ENCODE measurements at places on chromosomes 4 and X.

DNA sequence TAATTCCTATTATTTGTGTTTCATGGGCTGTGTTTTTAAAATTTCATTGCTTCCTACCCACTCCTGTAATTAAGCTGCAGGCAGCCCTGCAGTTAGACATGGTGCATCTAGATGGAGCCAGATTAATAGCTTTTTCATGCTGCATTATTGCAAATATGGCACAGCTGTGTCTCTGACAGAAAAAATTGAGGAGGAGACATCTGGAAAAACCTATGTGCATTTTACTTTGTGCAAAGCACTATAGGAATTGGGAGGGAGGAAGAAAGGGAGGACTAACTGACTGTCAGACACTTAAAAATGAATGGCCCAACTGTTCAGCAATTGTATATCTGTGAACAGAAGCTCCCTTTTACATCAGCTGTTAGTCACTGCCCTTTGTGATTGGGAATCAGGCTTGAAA lies 8.1 kb upstream of the RPGR start:
- DNase-seq: peak; percentile 32

GRCh38 chrX:46637938-46638337 lies 64.4 kb downstream of the CHST7 start:
- DNase-seq: no peak

DNA sequence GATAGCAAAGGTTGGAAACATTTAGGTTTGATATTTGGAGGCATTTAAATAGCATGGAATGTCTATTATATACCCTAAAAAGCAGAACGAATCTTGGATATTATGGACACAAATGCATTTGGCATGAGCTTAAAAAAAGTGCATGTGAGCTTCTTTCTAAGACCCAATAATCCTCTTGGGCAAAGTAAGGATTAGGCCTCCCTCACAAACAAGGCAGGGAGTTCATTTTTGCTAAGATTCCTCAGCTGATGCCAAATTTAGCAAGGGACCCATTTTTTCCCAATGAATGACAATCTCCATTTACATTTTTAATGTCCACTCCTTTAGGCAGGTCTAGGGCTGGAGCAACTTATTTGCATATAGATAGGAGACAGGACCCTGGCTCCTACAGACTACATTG lies 199.8 kb downstream of the SOWAHB start:
- no peak for DNase-seq

DNA sequence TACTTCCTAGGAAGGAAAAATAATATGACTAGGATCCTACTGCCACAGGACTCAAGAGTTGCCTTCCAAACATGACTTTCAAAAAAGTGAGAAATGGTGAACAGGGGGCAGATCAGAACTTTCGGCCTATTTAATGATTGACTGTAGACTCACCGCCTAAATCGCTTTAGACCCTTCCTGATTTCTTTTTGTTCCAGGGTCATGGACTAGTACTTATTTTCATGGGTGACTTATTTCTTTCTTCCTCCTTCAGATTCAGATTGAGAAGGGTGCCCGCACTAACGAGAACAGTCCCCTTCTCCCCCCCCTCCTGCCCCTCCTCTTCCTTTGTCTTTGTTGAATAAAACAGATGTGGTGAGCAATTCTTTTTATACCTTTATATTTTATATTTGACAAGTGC lies 48.0 kb upstream of the KLHL8 start:
- no peak for DNase-seq

GRCh38 chrX:48497871-48498270 lies 10.9 kb upstream of the PORCN start:
- DNase-seq: no peak

GRCh38 chr4:169826634-169827187 lies 69.0 kb upstream of the HPF1 start:
- no peak for DNase-seq

GRCh38 chrX:137212078-137212632 lies 178.4 kb upstream of the GPR101 start:
- DNase-seq: no peak

GRCh38 chr4:41009411-41009810 lies 204.9 kb downstream of the APBB2 start:
- no peak for DNase-seq

DNA sequence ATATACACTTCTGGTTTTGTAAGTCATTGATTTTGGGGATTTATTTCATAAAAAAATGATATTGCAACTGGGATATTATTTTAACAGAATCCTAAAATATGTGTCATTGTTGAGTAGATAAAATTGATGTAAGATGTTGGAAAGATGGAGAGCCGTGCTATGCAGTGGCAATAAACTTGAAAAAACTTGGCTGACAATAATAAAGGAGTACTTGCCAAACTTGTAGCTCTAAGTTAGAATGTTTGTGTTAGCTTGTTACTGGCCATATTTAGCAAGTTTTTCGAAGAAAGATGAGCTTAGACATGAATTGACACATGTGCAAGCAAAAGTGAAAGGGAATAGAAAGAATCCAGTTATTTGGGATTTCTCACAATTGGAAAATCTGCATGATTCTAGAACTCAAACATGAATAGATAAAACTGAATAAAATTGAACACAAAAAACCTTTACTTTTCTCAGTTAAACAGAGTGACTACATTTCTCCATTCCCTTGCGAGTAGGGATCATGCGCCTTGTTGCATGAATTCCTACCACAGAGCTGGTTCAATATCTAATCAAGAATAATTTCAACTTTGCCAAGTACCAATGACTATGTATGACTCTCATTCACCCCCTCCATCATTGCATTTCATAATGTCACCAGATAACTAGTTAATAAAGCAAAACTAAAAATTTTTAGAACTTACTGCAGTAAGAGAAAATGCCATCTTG lies 327.8 kb downstream of the CAMK2D start:
- DNase-seq: no peak

GRCh38 chrX:140608111-140608510 lies 101.4 kb upstream of the LINC00632 start:
- no peak for DNase-seq

GRCh38 chrX:67604979-67605703 lies 61.3 kb downstream of the AR start:
- DNase-seq: peak; percentile 82

- DNase-seq: no peak
These were observed 58.2 kb downstream of the TBC1D9 start for GRCh38 chr4:140697709-140698560.

- DNase-seq: no peak
These were observed 39.4 kb downstream of the PPM1K start for GRCh38 chr4:88244816-88245579.

- no peak for DNase-seq
These were observed 219.5 kb downstream of the SPCS3 start for GRCh38 chr4:176539091-176539784.

DNA sequence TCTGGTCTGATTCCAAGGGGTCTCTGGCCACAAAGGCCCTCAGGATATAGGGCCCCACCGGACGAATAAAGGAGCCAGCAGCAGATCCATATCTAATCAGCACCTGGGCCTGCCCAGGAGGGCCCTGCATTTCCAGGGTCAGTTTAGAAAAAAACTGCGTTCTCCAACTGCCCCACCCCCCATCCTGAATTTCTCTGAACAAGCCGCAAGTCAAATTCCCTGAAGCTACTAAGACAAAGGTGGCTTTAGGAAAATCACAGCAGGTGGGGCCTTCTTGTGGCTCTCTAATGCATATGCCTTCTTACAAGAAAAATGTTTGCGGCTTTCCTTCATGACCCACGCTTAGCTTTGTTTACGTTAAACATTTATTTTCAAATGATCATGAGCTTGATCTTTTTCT lies 76.6 kb downstream of the MBNL3 start:
- DNase-seq: no peak

DNA sequence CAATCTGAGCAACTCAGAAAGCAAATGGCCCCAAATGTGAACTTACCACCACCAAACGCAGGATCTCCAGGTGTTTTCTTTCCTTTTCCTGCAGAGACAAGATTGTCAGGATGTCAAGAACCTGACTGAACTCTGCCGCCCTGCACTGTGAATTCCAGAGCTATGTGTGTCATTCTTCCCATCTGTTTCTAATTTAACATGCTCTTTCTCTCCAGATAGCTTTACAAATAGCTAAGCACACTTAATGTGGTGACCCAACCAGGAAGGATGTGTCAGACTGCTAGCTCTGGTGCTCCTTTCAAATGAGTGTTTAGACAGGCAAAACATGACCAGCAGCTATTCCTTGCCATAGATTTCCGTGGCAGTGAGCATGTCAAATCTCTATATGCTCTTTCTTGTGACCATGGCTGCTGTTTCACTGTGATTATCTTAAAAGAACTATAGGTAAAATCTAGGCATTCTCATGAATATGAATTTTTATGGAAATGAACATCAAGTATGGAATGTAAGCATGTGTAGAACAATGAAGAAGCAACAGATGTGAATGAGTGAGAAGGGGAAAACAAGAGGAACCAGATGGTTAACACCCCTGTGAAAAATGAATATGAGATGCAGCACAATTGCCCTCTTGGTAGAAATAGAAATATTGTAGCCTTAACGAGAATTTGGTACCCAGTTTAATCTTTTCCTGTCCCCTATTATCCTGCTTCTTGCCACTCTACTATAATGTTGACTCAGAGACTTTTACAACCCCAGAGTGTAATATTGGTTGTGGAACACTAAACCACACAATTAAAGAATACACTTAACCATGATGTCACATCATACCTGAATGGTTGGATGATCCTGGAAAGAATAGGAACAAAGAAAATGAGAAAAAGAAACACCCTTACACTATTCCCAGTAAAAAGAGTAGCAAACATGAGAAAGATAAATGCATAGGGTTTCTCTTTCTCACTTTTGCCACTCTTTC lies 247.8 kb upstream of the DKK2 start:
- no peak for DNase-seq

GRCh38 chr4:136001791-136002190 lies 1530.5 kb downstream of the PCDH18 start:
- no peak for DNase-seq

DNA sequence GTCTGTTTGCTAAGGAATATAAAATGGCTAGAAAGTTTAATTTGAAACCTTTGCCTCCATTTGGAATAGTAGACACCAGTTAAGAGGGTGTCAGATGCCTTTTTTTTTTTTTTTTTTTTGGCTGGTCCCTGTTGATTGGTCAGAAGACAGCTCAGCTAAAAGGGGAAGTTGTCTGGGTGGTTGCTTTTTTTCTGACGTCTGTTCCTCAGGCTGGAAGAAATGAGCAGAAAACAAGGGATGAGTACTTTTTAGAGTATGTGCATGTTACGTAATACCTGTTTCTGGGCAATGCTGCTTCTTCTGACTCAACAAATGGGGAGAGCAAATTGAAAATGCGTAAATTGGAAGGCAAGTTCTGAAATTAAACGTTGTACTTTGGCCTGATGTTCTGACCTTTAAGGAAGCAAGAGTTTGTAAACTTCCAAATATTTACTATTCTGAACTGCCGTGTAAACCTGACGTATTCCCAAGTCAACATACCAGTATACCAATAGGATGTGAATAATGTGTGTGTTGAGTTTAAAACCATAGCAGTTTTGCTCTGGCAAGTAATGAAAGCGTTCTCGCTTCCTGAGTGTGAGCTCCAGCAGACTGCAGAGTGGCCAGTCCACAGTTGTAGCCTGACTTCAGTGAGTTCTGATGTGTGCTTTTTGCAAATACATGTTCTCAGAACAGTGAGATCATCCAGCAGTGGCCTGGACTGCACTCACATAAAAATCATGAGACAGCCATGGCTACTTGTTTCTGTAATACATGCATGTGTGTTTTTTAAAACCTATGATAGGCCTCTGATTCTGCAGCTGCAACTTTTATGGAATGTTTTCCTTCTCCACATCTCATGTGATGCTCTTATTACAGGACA lies 1.7 kb downstream of the SAT1 start:
- DNase-seq: no peak

DNA sequence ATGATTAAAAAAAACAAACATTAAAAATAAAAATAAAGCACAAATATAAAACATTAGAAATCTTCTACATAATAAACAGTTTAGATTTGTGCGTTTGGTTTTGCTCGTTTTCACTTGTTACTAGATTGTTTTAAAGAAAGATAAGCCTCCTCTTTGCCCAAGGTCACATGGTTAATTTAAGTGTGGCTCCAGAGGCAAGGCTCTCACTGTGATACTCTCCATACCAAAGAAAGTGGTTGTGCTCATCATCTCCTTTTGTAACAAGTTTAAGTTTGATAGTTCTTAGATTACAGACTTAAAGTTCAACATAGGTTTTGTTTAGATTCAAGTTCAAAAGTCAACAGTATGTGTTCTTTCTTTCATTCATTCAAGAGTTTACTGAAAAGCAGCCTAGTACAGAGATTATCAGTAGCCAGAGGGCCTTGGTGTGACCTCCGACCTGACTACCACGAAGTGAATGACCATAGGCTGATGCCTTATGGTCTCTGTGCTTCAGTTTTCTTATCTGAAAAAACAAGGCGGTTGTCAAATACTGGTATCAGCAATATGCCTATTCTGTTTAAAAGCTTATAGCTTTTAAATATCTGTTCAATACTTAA lies 133.2 kb downstream of the ZAR1 start:
- no peak for DNase-seq

- DNase-seq: no peak
These were observed 1.5 kb downstream of the BEND4 start for GRCh38 chr4:42150653-42151567.

DNA sequence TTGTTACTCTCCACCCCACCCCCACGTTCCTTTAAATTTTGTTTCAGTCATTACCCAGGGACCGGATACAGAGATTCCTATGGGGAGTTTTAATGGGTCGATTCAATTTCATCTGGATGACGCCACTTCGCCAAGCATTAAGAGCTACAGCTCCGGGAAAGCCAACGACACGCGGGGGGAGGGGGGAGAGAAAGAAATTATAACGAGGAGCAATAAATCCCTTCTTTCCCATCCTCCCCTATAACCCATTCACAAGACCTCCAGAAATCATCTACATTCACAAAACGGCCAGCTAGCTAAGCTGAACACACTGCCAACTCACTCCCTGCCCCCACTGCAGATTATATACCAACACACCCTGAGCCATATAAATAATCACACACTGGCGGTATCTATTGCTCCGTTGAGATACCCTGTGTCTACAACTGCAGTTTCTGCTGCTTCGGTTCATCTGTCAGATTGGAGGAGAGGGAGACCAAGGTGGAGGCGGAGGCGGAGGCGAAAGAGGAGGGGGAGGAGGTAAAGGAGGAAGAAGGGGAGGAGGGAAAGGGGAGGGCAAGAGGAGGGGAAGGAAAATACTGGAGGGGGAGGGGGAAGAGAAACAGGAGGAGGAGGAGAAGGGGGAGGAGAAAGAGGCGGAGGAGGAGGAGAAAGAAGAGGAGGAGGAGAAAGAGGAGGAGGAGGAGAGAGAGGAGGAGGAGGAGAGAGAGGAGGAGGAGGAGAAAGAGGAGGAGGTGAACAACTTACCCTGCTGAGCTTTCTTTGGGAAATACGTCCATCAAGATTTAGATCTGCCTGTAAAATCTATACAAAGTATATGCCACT lies 113.9 kb upstream of the VAMP7 start:
- DNase-seq: peak; percentile 30

- DNase-seq: no peak
These were observed 94.4 kb downstream of the NPNT start for GRCh38 chr4:105989485-105990242.

GRCh38 chrX:72021975-72022374 lies 109.7 kb downstream of the RTL5 start:
- DNase-seq: peak; percentile 32

GRCh38 chrX:51316271-51316670 lies 16.4 kb upstream of the NUDT10 start:
- DNase-seq: no peak

- no peak for DNase-seq
These were observed 2.4 kb upstream of the HOPX start for GRCh38 chr4:56683455-56683854.

- no peak for DNase-seq
These were observed 21.9 kb downstream of the PIN4 start for GRCh38 chrX:72203421-72203820.

- no peak for DNase-seq
These were observed 1.8 kb downstream of the AVPR2 start for GRCh38 chrX:153906126-153906917.
